ENCODE measurements at places on chromosomes 12 and 14.

DNA sequence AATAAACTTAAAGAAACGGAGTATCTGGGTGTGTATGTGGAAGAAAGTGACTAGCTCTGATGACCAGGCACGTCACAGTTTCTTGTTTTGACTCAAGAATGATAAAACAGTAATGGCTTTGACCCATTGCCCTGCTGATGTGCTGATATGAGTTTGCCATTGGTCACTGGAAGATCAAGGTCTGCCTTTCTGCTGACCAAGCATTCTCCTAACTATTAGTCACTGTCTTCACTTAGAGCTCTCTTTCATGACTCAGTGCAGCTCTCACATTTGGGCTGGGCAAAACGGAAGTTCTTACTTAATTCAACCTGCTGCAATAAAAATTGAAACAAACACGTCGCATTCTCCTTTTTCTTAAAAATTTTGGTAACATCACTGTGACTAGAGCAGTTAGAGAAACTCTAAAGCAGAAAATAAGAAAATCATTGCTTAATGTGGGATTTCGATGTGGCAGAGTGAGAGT, 366.7 kb downstream of the BTG1 start:
- peak; percentile 53 for DNase-seq

- peak; percentile 39 for DNase-seq
These were observed 21.9 kb upstream of the IFT81 start for GRCh38 chr12:110102255-110102654.

DNA sequence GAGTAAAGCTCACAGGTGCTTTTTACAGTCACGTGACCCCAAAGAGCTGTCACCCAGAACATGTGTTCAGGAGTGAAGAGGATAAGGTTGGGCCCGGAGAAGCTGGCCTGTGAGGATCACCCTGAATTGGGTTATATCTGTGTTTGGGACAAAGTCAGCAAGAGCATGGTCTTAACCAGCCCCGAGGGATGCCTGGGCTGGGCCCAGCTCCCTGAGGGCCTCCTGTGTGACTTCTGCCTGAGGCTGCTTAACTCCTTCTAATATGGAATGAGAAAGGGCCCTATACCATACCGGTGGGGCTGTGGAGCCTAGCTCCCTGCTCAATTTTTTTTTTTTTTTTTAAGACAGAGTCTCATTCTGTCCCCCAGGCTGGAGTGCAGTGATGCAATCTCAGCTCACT, 2.5 kb downstream of the CDCA4 start:
- DNase-seq: no peak

GRCh38 chr12:76177821-76178220, 93.3 kb upstream of the NAP1L1 start:
- DNase-seq: no peak

GRCh38 chr14:31881531-31882310, 195.4 kb upstream of the ARHGAP5 start:
- DNase-seq: no peak

GRCh38 chr12:112518365-112518735, 99.6 kb downstream of the PTPN11 start:
- no peak for DNase-seq

DNA sequence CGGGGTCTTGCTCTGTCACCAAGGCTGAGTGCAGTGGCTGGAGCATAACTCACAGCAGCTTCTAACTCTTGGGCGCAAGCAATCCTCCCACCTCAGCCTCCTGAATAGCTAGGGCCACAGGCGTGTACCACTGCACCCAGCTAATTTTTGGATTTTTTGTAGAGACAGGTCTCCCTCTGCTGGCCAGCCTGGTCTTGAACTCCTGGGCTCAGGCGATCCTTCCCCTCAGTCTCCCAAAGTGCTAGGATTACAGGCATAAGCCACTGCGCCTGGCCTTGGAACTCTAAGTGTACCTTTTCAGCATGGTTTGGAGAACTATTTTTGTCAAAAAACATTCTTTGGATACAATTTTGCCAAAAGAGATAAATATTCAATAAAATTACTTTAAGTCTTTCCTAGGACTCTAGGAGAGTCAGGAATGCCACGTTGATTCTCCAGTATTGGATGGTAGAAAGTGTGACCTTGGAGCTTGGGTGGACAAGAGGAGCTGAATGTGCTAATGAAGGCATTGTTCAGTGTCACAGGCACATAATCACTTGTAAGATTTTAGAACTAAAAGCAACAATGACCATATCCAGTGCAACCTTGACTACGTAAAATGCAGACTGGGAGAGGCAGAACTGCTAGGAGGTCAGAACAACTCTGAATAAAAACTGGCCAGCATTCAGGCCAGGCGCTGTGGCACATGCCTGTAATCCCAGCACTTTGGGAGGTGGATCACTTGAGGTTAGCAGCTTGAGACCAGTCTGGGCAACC, 2.8 kb downstream of the SRSF9 start:
- DNase-seq: peak; percentile 54

- no peak for DNase-seq
These were observed 164.4 kb downstream of the CAND1 start for GRCh38 chr12:67433385-67434175.

GRCh38 chr12:57899010-57899662, 42.2 kb upstream of the ATP23 start:
- DNase-seq: peak; percentile 83

GRCh38 chr14:86221755-86222154, 691.8 kb downstream of the FLRT2 start:
- no peak for DNase-seq

DNA sequence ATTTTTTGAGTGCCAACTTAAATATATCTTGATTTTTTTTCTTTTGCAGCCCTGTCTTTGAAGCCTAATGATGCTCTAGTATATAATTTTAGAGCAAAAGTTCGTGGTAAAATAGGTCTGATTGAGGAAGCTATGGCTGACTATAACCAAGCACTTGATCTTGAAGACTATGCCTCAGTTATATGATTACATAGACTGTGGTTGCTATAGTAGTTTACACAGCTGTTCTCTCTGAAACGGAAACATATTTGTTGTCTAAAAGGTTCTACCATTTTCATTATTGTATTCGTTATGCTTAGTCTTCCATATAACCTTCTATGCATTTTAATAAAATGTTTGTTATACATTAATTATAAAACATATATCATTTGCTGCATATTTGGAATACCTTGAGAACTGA, 246.7 kb downstream of the TTC6 start:
- DNase-seq: no peak

GRCh38 chr12:2904260-2904659, 13.6 kb downstream of the TULP3 start:
- no peak for DNase-seq

GRCh38 chr14:68970038-68970612, 9.0 kb downstream of the ACTN1 start:
- no peak for DNase-seq

GRCh38 chr14:86912709-86913108, 1080.3 kb downstream of the GALC start:
- DNase-seq: no peak

GRCh38 chr12:119014368-119014767, 33.0 kb downstream of the SRRM4 start:
- no peak for DNase-seq

GRCh38 chr12:78040111-78040510, 209.4 kb downstream of the NAV3 start:
- no peak for DNase-seq

- DNase-seq: peak; percentile 41
These were observed 3.9 kb upstream of the RARG start for GRCh38 chr12:53235742-53236442.

GRCh38 chr12:62192903-62193250, 67.3 kb upstream of the USP15 start:
- no peak for DNase-seq
